ENCODE measurements at places on chromosomes 13 and 19.

- peak; percentile 44 for DNase-seq
Observed at GRCh38 chr13:59856281-59856810, 307.4 kb downstream of the DIAPH3 start.

- DNase-seq = no peak
Observed at GRCh38 chr13:23146811-23147625, 33.8 kb upstream of the SGCG start.

DNA sequence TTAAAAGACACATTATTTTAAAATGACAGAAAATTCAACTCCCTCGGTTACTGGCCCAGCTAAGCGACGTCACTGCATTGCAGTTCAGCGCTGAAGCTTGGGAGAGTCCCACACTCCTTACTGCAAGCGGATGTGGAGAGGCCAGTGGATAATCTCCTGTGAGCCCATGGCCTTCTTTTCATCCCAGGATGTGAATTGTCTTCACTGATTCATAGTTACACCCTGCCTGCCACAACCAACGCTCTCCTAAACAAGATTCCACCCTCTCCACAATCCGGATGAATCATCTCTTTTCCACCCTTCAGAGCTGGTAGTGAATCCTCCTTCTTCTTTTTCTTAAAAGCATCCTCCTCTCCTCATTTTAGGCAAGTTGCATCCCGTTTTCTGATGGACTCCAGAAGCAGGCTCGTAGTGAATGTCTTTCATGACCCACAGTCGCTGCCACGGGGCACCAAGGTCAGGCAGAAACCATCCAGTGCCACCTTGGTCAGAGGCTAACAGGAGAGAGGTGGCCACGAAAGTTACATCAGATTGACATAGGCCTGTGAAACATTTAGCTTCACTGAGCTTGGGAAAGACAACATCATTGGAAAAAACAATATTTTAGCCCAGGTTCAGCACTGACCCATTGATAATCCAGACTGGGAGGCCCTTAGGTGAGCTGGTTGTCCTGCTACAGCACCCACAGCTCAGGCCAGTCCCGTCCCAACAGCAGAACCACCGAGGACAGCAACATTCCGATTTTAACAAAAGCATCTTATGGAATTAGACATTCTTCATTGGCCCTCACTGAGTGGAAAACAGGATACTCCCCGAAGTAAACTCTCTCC lies 2.0 kb downstream of the GJB2 start:
- peak; percentile 79 for DNase-seq

DNA sequence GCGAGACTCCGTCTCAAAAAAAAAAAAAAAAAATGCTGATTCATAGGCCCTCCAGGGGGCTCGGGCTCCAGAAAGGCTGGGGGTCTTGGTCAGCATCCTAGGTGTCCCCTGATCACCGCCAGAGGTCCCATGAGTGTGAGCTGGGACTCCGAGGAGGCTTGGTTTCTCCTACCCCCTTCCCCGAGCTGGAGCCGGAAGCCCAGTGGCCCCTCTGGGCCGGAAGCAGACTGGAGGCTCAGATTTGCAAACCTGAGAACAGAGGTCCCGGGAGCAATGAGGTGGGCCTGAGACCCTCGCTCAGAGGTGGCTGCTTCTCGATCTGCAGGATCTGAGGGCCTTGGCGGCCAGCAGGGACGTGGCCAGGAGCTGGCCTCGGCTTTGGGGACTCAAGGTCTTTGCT lies 41.5 kb downstream of the EFNA2 start:
- DNase-seq = no peak

DNA sequence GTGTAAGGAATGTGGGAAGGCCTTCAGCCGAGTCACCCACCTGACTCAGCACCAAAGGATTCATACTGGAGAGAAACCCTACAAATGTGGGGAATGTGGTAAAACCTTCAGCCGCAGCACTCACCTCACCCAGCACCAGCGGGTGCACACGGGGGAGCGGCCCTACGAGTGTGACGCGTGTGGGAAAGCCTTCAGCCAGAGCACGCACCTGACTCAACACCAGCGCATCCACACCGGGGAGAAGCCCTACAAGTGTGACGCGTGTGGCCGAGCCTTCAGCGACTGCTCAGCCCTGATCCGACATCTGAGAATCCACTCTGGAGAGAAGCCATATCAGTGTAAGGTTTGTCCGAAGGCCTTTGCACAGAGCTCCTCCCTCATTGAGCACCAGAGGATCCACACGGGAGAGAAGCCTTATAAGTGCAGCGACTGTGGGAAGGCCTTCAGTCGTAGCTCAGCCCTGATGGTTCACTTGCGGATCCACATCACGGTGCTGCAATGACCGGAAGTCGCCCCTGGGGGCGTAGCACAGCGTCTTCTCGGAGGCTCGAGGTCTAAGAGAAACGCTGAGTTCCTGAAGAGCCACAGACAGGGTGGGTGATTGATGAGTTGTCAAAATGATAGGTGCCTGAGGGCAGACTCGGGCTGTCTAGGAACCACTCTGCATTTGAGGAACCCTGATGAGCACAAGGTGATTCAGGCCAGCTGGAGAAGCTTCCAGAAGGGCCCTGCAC lies 12.2 kb downstream of the ZSCAN22 start:
- DNase-seq = peak; percentile 25

DNA sequence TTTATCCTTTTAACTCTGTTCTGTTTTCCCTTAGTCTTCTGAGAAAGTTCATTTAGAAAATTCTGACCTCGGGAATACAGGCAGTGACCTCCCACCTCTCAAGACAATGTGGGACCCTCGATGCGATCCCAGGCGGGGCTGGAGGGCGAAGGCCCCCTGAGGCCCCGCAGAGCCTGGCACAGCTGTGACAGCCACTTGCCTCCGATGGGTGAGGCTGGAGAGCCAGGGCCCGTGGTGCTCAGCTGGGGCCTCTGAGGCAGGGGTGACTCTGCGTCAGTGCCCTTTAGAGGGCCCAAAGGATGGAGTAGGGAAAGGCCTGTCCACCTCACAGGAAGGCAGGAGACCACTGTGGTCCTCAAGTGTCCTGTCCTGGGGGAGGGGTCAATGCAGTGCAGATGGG lies 10.3 kb downstream of the GJA3 start:
- no peak for DNase-seq

DNA sequence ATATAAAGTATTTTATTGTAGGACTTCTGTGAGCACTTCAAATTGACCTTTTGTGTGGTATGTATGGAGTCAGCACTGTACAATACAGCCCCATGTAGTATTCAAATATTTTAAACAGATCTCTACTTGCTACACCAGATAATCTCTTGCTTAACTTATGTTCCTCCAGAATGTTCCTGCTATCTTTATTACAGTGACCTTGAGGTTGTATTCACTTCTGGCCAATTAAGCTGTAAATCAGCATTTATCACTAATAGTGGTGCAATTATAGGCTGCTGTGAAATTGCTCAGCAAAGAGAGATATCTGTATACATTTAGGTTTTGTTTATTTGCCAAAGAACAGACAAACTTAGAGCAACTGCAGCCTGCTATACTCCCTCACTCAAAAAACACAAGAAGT lies 1218.6 kb downstream of the PCDH17 start:
- DNase-seq = no peak

DNA sequence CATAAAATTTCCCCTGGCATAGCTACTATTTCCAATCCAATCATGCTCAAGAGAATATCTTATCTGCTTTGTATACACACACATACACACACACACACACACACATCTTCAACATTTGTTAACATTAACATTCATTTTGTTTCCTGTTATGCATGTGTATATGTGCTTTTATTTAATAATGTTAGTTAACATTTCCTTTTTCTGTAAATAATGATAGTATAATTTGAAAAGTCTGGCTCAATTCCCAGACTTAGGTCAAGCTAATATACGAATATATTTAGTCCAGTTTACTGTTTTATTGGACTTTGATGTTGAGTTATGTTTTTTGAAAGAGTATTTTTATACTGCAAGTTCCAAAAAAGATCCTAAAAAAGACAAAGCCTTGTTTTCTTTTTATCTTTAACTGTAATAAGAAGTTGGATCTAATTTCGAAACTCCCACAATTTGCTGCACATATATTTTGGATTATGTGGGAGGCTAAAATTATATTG lies 1072.4 kb downstream of the EFNB2 start:
- DNase-seq = no peak
